ENCODE measurements at places on chromosomes 13 and 19. TPM values are rescaled to one million over a fixed set of nuclear protein-coding genes. Genes with fewer than 3 reads are reported as not detected.

GRCh38 chr13:33229446-33230177 lies 55.9 kb downstream of the STARD13 start:
- no peaks in the 10 kb centered on the region for H3K27me3 ChIP-seq
- no peak for DNase-seq
- H3K4me3 ChIP-seq, result no peak overlapping the region
- H3K4me1 ChIP-seq, result peaks cover 16% of the 10 kb centered on the region

Gene HOOK2
- total RNA-seq, result 80.4 TPM

Gene RDH8
- not detected for total RNA-seq

- H3K4me3 ChIP-seq, result no peak overlapping the region
- H3K27ac ChIP-seq, result no peak overlapping the region
- H3K27me3 ChIP-seq, result no peaks in the 10 kb centered on the region
- no peaks in the 10 kb centered on the region for H3K4me1 ChIP-seq
- no peaks in the 10 kb centered on the region for H3K36me3 ChIP-seq
Measured at GRCh38 chr13:21443171-21443570, 15.9 kb downstream of the ZDHHC20 start.

Gene FCAR
- total RNA-seq, result not detected

- H3K27ac ChIP-seq, result peak within 1 kb of the TSS; percentile 53
- H3K27me3 ChIP-seq, result no peaks in the 10 kb centered on the region
- no peaks in the 10 kb centered on the region for H3K36me3 ChIP-seq
- DNase-seq, result no peak
- H3K4me1 ChIP-seq, result peaks cover 19% of the 10 kb centered on the region
Measured at GRCh38 chr19:48511800-48512503, at the start of gene LMTK3. Gene LMTK3 (minus strand): TSS chr19:48511835. CDS start chr19:48511576, 259 bp downstream.

Gene CD209
- not detected for total RNA-seq

GRCh38 chr19:16358456-16358855 lies 33.8 kb downstream of the KLF2 start:
- no peaks in the 10 kb centered on the region for H3K27me3 ChIP-seq
- H3K4me3 ChIP-seq, result no peak overlapping the region
- H3K4me1 ChIP-seq, result peaks cover 5% of the 10 kb centered on the region
- DNase-seq, result no peak

- no peak overlapping the region for H3K27ac ChIP-seq
- no peak overlapping the region for H3K4me3 ChIP-seq
- no peaks in the 10 kb centered on the region for H3K27me3 ChIP-seq
- H3K36me3 ChIP-seq, result no peaks in the 10 kb centered on the region
- H3K4me1 ChIP-seq, result no peaks in the 10 kb centered on the region
Measured at GRCh38 chr19:47839913-47840312, 18.2 kb downstream of the CRX start.

DNA sequence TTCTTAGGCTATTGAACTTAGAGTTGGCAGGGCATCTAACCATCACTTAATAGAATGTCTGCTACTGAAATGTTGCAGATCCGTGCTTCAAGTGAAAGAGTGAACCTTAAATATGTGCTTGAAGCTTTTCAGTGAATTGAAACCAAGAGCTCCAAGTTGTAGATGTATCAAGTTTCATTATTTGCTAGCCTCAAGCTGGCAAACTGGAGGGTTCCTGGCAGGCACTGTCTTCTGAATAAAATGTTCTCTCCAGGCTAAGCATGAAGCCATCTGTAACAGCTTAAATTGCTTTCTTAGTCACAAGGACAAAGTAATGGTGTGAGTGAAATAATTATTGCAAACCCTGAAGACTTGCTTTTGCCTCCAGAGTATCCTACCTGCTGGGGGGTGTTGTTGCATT lies 415.0 kb upstream of the SPRY2 start:
- no peaks in the 10 kb centered on the region for H3K36me3 ChIP-seq
- no peak overlapping the region for H3K27ac ChIP-seq
- H3K27me3 ChIP-seq, result no peaks in the 10 kb centered on the region
- no peaks in the 10 kb centered on the region for H3K4me1 ChIP-seq

Gene ZNF546
- total RNA-seq, result 1.0 TPM

DNA sequence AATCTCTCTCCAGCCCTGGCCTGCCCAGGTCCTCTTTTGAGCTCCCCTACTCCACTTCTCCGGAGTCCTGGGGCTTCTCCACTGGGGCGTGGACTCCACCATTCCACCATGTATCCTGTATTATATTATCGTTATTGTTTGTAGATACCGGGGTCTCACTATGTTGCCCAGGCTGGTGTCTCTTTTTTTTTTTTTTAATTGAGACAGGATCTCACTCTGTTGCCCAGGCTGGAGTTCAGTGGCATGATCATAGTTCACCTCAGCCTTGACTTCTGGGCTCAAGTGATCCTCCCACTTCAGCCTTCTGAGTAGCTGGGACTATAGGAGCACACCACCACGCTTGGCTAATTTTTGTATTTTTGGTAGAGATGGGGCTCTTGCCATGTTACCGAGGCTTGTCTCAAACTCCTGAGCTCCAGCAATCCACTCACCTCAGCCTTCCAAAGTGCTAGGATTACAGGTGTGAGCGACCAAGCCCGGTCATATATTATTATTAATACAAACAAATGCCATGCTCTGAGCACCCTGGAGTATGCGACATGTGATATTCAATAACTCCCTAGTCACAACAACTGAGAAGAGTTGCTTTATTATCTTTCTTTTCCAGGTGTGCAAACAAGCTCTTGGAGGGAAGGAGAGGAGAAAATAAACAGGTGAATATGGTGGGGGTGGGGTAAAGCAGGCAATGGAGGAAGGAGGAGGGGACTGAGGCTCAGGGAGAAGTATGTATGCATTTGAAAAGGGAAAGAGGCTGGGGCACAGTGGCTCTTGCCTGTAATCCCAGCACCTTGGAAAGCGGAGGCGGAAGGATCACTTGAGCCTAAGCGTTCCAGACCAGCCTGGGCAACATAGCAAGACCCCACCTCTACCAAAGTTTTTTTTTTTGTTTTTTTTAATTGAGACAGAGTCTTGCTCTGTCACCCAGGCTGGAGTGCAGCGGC lies 2.8 kb upstream of the CERS4 start:
- DNase-seq, result peak; percentile 30
- no peak overlapping the region for H3K4me3 ChIP-seq

DNA sequence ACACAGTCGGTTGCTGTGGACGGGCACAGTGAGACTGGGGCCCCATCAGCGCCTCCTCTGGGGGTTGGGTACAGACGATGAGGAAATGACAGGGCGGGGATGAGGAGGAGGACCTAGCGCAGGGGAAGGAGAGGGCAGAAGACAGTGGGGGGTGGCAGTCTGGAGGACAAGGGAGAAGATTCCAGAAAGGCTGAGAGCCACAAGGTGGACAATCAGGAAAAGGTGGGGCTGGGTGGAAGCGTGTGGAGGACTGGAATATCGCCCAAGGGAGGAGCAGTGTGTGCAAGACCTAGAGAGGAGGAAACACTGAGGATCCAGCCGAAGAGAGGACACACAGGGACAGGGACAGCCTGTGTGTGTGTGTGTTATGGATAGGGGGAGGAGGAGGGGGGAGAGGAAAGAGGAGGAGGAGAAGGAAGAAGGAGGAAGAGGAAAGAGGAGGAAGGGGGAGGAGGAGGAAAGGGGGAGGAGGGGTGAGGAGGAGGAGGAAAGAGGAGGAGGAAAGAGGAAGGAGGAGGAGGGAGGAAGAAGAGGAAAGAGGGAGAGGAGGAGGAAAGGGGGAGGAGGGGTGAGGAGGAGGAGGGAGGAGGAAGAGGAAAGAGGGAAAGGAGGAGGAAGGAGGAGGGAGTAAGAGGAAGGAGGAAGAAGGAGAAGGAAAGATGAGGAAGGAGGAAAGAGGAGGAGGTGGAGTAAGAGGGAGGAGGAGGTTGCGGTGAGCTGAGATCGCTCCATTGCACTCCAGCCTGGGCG lies 15.8 kb upstream of the GARIN5A start:
- H3K4me3 ChIP-seq, result no peak overlapping the region
- no peaks in the 10 kb centered on the region for H3K27me3 ChIP-seq
- no peaks in the 10 kb centered on the region for H3K36me3 ChIP-seq
- H3K4me1 ChIP-seq, result no peaks in the 10 kb centered on the region

Gene ANKRD24
- total RNA-seq, result 0.16 TPM

GRCh38 chr19:3194106-3195087 lies 8.7 kb downstream of the NCLN start:
- H3K4me3 ChIP-seq, result no peak overlapping the region
- no peaks in the 10 kb centered on the region for H3K4me1 ChIP-seq
- no peaks in the 10 kb centered on the region for H3K36me3 ChIP-seq
- H3K27ac ChIP-seq, result no peak overlapping the region
- no peaks in the 10 kb centered on the region for H3K27me3 ChIP-seq

Measured in Caco-2 (cell line).